ENCODE measurements at places on chromosomes 5 and 9.

DNA sequence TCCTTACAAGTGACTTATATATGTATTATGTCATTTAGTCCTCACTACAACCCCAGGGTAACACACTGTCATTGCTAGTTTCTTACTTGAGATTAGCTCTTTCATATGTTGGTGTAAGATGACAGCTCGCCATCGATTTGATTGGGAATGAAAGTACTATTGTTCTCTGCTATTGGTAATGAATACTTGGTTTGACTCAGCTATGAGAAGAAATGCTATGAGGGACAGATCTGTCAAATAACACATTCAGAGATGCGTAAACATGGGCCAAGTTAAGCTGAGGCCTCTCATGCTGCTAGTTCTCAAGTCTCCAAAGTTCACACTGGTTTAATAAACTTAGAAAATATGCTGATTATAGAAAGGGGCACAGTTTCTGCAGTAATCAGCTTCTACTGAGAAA lies 142.7 kb downstream of the SGCD start:
- H3K27ac ChIP-seq, result no peak overlapping the region
- H3K4me1 ChIP-seq, result no peaks in the 10 kb centered on the region
- DNase-seq, result no peak
- H3K4me3 ChIP-seq, result no peak overlapping the region

GRCh38 chr5:93831449-93831848 lies 90.0 kb upstream of the POU5F2 start:
- H3K27ac ChIP-seq, result no peak overlapping the region
- peaks cover 26% of the 10 kb centered on the region for H3K36me3 ChIP-seq
- H3K4me1 ChIP-seq, result no peaks in the 10 kb centered on the region
- H3K27me3 ChIP-seq, result no peaks in the 10 kb centered on the region
- DNase-seq, result no peak

DNA sequence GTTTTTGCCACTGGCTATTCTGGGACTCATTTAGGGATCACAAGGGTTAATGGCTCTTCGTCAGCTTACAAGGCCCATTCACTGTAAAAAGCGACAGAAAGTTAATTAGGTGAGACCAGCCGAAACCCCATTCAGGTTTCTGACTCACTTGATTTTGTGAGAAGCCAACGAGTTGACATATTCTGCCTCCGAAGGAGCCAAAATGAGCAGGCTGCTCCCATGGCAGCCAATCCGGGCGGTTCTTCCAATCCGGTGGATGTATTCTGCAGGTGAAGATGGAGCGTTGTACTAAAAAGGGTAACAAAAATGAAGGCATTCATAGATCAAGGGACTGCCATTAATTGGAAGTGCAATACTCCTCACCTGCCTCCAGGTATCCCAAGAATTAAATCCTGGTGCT lies 39.7 kb downstream of the DDX31 start:
- no peaks in the 10 kb centered on the region for H3K27me3 ChIP-seq
- peaks cover 59% of the 10 kb centered on the region for H3K36me3 ChIP-seq
- DNase-seq, result no peak
- peaks cover 3% of the 10 kb centered on the region for H3K4me1 ChIP-seq
- no peak overlapping the region for H3K27ac ChIP-seq

- peaks cover 12% of the 10 kb centered on the region for H3K36me3 ChIP-seq
- H3K4me1 ChIP-seq, result no peaks in the 10 kb centered on the region
- H3K27me3 ChIP-seq, result no peaks in the 10 kb centered on the region
These were observed 38.6 kb upstream of the SRP19 start for GRCh38 chr5:112822456-112822855.

DNA sequence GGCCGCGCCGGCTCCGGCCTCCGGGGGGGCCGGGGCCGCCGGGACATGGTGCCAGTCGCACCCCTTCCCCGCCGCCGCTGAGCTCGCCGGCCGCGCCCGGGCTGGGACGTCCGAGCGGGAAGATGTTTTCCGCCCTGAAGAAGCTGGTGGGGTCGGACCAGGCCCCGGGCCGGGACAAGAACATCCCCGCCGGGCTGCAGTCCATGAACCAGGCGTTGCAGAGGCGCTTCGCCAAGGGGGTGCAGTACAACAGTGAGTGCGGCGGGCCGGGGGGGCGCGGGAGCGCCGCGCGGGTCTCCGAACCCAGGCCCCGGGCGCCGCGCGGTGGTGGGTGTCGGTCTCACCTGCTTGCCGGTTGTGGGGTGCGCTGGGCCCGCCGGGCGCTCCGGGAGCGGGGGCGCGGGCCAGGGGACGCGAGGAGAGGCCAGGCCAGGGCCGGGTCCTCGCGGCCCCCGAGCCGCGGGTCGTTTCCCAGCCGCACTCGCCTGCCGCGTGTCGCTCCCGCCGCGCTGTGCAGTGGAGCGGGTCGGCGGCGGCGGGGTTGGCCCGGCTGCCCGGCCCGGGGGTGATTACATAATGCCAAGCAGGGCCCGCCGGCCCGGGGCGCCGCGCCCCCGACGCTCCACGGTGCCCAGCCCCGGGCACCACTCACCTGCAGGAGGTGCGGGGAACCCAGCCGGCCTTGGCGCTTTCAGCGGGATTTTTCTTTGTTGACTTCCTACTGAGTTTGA lies 492 bp downstream of the RABL6 start:
- H3K4me1 ChIP-seq, result peaks cover 32% of the 10 kb centered on the region
- DNase-seq, result peak; percentile 41

- H3K27ac ChIP-seq, result no peak overlapping the region
- H3K4me3 ChIP-seq, result no peak overlapping the region
- no peaks in the 10 kb centered on the region for H3K27me3 ChIP-seq
- peaks cover 47% of the 10 kb centered on the region for H3K36me3 ChIP-seq
These were observed 53.7 kb downstream of the MTMR12 start for GRCh38 chr5:32259033-32259432.

DNA sequence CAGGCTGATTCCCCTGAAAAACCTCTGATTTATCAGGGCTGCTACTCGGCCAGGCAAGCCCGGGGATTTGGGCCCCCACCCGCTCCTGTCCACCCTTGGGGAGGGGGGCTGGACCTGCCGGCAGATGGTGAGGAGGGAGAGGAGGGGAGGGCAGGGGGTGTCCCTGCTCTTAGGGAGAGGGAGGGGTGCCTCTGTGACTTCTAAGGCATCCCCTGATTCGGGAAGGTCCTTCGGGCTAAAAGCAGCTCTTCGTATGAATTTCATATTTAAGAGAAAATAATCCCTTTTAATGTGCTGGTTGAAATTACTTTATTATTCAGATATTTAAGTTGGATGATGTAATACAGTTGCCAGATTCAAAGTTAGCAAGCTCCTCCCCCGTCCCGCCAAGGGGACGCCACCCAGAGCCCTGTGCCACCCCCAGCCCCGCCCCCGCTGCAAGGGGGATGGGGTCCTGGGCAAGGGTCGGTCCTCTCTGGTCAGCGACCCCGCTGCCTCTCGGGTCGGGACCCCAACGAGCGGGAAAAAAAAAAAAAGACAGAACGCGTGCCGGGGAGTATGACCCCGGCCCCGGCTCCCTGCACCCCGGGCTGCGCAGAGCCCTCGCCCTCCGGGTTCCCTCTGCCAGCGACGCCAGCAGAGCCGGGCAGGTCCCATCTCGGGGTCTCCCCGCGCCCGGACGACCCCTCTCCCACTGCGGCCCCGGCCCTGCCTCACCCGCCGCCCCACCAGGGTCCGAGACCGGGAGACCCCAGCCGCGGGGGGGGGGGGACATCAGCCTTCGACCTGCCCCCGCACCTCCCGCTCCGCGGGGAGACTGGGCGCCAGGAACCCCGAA lies 12.4 kb downstream of the LHX3 start:
- peaks cover 50% of the 10 kb centered on the region for H3K27me3 ChIP-seq
- peaks cover 2% of the 10 kb centered on the region for H3K4me1 ChIP-seq
- H3K4me3 ChIP-seq, result no peak overlapping the region
- no peak for DNase-seq
- H3K36me3 ChIP-seq, result no peaks in the 10 kb centered on the region

GRCh38 chr9:115328228-115328627 lies 210.3 kb upstream of the TNC start:
- no peak overlapping the region for H3K4me3 ChIP-seq
- no peaks in the 10 kb centered on the region for H3K4me1 ChIP-seq

DNA sequence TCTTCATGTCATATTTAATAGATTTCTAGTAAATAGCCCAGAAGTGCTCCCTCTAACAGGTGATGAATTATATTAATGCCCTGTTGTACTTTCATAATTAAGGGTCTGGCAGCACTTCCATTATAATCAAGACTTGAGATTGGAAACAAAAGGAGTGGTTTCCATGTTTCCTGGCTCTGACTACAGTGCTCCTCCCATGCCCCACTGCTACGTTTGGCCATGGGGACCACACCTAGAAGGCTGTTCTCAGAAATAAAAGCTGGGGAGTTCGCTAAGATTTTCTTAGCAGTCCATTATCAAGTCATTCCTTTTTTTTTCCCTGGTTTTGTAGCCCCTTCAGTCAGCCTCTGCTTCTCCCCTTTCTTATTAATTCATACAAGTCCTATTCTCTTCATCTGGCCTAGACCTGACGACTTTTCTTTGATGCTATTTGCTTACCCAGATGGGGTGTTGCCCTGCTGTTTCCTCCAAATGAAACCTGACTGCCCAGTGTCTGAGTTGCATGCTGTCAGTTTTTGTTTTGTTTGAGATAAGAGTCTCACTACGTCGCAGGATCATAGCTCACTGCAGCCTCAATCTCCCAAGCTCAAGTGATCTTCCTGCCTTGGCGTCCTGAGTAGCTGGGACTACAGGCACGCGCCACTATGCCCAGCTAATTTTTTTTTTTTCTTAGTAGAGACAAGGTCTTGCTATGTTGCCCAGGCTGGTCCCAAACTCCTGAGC lies 312.1 kb upstream of the EFNA5 start:
- no peak for DNase-seq
- no peaks in the 10 kb centered on the region for H3K36me3 ChIP-seq
- no peaks in the 10 kb centered on the region for H3K27me3 ChIP-seq
- no peak overlapping the region for H3K27ac ChIP-seq

GRCh38 chr5:475704-476101 lies 32.7 kb downstream of the EXOC3 start:
- peaks cover 2% of the 10 kb centered on the region for H3K27me3 ChIP-seq
- peaks cover 7% of the 10 kb centered on the region for H3K36me3 ChIP-seq

DNA sequence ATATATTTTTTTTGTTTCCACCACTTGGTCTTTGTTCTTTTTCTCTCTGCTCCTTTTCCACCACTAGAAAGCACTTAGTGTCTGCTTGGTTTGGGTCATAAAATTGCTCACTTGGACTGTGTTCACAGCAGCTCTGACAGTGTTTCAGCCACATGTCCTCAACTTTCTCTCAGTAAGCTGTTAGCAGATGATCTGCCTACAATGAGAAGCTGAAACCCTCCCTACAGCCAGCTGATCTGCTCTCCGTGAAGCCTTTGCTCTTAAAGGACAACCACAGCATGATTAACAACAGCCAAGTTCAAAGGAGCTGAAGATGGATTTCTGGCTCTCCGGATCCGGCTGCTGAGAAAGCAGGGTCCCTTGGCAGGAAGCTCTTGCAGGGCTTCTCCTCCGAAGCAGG lies 31.6 kb downstream of the PRLR start:
- H3K36me3 ChIP-seq, result no peaks in the 10 kb centered on the region
- H3K4me1 ChIP-seq, result no peaks in the 10 kb centered on the region
- no peak for DNase-seq
- H3K4me3 ChIP-seq, result no peak overlapping the region
- H3K27ac ChIP-seq, result no peak overlapping the region

GRCh38 chr9:114034196-114034595 lies 43.9 kb downstream of the AMBP start:
- H3K36me3 ChIP-seq, result no peaks in the 10 kb centered on the region
- DNase-seq, result no peak

DNA sequence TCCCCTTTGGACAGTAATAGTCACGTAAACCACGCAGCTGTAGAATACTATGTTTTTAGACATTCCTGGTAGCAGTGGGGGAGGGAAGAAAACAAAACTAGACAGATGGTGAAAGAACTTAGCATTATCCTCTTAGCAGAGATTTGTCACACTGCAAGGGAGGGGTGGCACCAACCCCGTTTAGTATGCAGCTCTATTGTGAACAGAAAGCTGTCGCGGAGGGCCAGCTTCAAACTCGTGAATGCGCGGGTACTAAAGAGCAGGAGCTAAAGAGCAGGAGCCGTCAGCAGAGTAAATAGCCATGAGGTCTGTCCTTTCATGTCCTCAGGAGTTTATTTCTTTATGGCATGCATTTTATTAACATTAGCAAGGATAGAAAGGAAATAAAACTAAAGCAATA lies 141.9 kb upstream of the SLC12A2 start:
- no peak overlapping the region for H3K27ac ChIP-seq
- no peaks in the 10 kb centered on the region for H3K36me3 ChIP-seq
- peaks cover 5% of the 10 kb centered on the region for H3K4me1 ChIP-seq

DNA sequence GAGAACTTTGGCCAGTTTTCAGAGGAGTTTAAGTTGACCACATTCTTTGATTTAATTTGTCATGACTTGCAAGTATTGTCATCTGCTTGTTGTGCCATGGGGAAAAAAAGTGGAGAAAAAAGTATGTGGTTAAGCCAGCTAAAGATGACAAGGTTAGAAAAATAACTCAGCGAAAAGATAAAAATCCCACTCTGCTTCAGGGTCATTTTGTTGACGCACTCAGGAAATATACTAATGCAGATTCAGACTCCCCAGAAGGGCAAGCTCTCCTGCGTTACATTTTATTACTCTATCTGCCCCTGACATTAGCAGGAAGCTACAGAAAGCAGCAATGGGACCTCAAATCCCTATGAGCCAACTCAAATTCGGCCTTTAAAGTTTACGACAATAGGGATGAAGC lies 27.6 kb upstream of the TESK1 start:
- H3K36me3 ChIP-seq, result peaks cover 37% of the 10 kb centered on the region
- no peak overlapping the region for H3K27ac ChIP-seq
- DNase-seq, result no peak
- peaks cover 22% of the 10 kb centered on the region for H3K4me1 ChIP-seq

All from activated CD4-positive, alpha-beta memory T cell treated with anti-CD3 and anti-CD28 coated beads for 36 hours (primary cell).